ENCODE measurements at places on chromosomes 6 and 20.

DNA sequence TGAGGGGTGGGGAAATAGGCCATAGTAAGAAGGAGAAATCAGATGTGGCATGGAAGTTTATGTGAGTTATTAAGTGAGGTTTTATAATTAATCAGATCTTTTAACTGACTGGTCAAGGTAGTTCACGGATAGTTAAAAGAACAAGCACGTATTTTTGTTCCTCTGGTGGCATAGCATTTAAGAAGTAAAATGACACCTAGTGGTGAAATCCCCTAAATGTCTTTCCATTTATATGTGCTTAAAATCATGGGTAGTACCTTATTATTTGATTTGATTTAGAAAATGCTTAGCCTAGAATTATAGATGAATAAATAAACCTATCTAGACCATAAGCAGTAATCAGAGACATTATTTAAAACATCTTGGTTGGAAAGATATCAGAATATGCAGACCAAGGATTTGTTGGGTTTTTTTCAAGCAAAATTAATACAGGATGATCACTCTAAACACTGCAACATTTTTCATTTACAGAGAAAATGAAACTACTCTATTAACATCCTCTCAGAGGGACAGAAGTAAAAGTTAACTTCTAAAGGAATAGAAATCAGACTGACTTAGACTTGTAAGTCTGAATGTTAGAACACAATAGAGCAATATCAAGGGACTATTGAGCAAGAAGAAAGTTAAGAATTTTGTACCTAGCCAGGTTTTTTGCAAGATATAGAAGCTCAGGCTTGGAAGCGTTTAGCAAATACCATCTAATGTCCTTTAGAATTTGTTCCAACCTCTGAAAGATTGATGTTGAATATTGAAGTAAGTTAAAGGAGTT lies 81.1 kb downstream of the STXBP5 start:
- no peak for DNase-seq

DNA sequence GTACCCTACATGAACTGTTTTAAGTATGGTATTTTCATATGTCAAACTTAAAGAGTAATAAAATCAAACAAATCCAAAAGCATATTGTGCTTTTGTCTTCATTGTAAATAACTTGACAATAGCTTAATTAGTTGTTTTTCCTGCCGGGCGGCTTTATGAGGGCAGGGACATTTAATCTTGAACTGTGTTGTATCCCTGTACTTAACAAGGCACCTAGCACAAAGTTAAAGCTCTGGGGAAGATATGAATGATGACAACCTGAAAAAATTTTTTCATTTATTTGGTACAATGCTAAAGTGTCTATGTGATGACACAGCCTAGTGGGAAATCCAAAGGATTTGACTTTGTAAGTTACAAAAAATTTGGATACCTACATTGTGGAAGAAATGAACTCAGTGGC lies 502 bp upstream of the HACE1 start:
- no peak for DNase-seq

GRCh38 chr6:54071821-54072340 lies 39.4 kb upstream of the MLIP start:
- DNase-seq, result no peak

GRCh38 chr20:42734660-42735368 lies 454.9 kb downstream of the PTPRT start:
- DNase-seq, result no peak

DNA sequence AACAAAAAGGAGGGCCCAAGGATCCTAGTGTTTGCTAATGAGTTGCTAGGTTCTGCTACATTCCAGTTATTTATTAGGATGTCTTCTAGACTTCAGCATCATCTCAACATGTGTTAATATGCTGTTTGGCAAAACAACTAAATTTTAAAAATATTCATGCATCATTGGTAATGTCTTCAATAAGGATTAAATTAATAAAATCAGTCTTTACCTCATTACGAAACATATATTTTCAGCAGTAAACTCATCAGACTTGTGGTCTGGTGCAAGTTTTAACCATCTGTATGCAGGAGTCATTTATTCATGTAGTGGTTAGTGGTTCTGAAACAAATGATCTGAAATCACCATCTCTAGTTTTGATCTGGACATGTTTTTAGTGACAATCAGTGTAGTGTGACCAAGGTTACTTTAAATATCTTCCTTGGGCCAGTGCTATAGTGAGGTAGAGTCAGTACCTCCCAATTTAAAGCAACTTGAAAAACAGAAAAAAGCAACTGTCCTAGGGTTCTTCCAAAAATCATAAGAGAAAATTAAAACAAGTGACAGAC lies 85.0 kb upstream of the KCNK16 start:
- no peak for DNase-seq

DNA sequence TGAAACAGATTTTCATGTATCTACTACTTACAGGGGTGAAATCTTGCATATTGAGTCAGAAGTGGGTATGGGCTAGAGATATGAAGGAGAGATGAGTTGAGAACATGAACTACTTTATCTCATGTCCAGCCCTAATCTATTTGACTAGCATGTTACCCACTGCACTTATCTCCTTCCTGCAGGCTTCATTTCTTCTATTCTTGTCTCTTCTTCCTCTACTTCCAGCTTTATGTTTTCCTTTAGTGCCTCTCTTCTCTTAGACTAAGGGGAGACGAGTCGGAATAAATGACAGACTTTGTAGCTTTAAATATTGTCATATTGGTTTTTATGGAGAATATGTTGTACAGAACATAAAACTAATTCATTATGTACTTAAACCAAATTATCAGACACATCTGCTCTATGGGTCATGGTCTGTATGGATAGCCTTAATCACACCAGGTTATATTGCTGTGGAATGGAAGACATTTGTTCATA lies 5.3 kb downstream of the RAB32 start:
- DNase-seq, result no peak

DNA sequence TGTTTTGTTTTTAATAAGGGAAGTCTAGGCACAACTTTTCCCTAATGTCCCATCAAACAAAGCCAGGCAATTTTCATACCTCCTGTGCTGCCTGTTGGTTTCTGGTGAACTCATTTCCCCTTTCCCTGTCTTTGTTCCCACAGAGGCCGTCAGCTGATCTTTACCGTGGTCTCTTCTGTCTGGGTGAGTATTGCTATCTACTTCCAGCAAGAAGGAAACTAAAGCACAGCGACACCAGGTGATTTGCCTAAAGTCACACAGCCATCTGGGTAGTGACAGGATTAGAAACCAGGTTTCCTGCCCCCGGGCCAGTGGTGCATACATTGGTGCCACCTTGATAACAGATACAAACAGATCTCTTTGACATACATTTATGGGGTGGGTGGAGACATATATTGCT lies 59.6 kb downstream of the RAB44 start:
- peak; percentile 48 for DNase-seq

- peak; percentile 31 for DNase-seq
Measured at GRCh38 chr6:157272866-157273755, 50.2 kb downstream of the TMEM242 start.

- DNase-seq, result no peak
Measured at GRCh38 chr6:140670021-140670420, 1295.6 kb upstream of the CITED2 start.

DNA sequence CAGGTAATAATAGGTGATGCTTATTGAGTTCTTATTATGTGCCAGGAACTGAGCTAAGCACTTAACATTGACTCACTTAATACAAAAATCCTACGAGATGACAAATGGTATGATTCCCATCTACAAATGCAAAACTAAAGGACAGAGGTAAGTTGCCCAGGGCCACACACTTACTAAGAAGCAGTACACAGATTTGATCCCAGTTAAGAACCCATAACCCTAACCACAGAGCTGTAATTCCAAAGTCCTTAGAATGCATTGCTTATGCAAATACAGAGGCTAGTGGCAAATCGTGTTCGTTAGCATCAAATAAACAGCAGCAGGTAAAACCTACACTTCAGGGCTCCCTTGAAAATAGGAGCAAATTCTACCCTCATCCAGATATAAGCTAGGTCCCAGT lies 104.0 kb downstream of the SASH1 start:
- no peak for DNase-seq

DNA sequence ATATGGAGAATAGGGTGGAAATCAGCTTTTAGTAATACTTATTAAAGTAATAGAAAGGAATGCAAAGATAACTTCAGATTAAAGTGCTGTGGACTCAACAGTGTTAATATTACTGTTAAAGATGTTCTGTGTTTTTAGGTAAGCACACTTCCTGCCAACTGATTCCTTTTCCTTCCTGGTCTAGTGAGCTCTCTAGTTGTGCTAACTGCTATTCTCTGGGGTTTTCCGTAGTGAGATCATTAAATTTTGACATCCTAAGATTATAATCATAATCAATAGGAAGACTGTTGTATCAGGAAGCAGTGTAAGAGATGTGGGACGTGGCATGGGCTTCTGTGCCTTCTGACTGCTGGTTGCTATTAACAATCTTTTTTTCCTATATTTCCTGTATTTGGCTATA lies 1.2 kb upstream of the TMEM217 start:
- DNase-seq, result no peak

DNA sequence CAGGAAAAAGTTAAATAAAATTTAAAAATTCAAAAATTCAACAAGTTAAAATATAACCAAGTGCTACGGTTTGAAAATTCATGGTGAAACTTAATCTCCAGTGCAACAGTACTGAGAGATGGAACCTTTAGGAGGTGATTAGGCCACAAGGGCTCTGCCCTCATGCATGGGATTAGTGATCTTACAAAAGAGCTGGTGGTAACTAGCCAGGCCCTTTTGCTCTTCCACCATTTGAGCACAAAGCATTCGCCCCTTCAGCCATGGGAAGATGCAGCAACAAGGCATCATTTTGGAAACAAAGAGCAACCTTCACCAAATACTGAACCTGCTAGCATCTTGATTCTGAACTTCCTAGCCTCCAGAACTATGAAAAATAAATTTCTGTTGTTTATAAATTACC lies 80.9 kb downstream of the RNGTT start:
- DNase-seq, result no peak

DNA sequence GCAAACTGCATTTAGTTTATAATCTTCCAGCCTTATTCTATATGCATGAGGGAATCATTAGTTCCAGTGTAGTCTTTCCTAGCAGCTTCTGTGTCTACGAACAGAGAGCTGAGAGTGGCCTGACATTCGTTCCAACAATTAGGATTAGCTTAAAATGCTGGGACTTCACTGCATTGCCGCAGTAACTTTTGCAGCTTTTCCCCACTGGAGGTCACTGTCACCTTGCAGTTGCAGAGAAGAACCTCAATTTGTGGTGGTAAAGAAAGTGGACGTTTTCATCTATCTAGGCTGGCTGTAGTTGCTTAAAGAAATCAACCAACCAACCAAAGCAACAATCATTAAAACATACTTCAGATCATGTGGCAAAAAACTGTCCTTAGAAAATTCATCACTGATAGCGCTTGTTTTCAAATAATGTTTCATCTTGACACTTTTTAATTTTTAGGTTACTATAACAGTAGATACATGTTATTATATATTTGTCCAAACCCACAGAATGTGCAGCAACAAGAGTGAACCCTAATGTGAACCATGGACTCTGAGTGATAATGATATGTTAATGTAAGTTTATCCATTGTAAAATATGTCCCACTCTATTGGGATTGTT lies 12.2 kb downstream of the MYLK4 start:
- DNase-seq, result peak; percentile 45

DNA sequence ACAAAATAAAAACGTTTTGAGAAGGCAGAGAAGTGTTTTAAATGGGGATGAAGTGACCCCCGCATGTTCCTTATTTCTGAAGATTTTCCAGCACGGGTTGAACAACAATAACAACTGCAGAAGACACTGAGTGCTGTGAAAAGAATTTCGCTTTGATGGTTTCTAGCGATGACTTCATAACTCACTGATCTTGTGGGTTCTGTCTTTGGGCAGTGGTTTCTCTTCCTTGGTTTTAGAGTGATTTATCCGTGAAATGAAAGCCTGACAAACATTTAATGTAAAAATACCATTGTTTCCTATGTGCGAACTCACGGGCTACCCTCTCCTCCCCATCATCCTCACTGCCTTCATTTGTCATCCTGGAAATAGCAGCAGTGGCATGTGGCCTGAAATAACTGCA lies 793.9 kb downstream of the QKI start:
- no peak for DNase-seq
